Kidney (tissue), 22 donors: ENCODE measurements at places on chromosomes 3 and 15.

DNA sequence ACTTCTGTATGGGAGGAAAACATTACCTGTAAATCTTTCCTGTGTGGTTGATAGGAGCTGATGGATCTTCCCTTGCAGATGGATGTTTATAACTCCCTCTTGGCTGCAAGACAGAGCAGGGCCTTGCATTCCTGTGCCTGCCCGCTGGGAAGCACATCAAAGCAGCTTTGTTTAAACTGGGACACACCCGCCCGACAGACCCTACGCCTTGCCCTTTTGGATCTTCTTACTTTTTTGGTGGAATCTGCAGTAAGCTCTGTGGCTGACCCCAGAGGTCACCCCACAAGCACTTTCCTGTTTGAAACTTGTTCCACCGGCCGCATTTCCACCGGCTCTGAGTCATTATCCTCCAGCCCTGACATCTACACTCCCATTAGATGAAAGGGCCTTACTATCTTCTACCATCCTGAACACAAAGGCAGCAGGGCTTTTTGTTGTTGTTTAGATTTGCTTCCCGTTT, 244.1 kb upstream of the STT3B start:
- DNase-seq, result peak; percentile 56

GRCh38 chr15:55619783-55620182, 31.6 kb upstream of the PYGO1 start:
- DNase-seq, result no peak

DNA sequence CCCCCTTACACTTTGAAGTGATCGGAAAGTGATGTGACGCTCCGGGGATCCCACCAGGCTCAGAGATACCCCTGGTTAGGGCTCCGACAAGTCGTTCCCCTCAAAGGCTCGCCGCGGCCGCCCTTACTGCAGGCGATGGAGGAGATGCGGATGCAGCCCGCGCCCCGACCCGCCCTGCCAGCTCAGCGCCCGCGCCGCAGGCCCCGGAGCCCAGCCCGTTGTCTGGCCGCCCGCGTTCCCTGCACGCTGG, 228 bp downstream of the GLT8D1 start:
- no peak for DNase-seq

- no peak for DNase-seq
Measured at GRCh38 chr3:25508901-25509300, 80.8 kb downstream of the RARB start.

DNA sequence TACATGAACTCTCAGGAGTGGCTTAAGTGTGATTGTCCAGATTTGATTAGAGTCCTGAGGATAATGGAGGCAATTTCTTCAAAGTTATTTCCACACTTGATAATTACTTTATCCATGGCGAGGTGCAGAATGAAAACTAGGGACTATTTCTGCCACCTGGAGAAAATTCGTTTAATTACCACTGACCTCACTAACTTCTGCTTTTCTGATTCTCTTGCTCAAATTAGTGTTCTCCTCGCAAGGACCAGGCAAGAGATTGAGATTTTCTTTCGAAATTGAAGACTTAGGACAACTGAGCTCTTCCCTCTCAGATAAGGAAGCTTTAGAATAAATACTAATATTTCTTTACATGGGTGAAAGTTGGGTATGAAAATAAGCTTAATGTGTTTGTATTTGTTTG, 135.2 kb downstream of the RYR3 start:
- DNase-seq, result no peak

DNA sequence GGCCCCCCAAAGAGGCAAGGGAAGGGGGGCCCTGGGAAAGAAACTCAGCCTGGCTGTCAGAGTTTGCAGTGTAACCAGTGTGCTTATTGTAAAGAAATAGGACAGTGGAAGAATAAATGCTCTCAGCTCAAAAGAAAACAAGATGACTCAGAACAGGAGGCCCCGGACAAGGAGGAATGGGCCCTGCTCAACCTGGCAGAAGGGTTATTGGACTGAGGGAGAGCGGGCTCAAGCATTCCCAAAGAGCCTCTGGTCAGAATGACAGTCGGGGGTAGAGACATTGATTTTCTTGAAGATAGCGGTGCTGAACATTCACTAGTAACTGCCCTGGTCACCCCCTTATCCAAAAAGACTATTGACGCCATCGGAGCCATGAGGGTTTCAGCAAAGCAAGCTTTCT, 100.4 kb upstream of the OSBPL11 start:
- no peak for DNase-seq

DNA sequence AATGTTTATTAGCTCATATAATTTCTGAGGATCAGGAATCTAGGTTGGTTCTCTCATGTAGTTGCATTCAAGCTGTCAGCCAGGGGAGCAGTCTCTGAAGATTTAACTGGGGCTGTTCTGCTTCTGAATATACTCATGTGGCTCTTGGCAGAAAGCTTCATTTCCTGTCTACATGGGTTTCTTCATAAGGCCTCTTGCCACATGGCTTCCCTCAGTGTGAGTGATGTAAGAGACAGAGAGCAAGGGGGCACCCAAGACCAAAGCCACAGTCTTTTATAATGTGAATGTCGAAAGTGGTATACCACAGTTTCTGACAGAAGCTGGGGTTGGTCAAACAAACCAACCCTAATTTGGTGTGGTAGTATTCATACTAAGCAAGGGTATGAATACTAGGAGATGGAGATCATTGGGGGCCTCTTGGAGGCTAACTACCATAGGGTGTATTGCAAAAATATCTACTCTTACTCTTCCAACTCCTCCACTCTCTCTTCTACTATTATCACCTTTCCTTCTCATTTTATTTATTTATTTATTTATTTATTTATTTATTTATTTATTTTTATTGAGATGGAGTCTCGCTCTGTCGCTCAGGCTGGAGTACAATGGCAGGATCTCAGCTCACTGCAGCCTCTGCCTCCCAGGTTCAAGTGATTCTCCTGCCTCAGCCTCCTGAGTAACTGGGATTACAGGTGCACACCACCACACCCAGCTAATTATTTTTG, 123.8 kb downstream of the B3GALNT1 start:
- no peak for DNase-seq

DNA sequence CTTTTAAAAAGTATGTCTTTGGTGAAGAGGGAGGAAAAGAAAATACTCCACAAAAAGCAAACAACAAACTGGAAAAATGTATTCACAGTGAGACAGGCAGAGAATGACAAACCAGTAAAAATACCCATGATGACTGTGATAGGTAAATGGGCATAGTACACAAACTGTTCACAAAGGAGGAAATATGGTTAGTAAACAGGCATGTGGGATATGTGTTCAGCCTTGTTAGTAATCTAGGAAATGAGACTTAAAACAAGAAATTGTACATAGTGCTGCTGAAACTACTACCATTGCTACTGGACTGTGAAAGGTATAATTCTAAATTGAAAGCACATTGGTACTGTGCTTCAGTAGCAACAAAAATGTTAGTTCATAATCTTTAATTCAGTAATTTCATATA, 50.1 kb downstream of the UBE2E2 start:
- DNase-seq, result no peak

- no peak for DNase-seq
Measured at GRCh38 chr3:125431912-125432790, 57.0 kb upstream of the ZNF148 start.

- DNase-seq, result no peak
Measured at GRCh38 chr3:129708328-129708861, 101.9 kb upstream of the PLXND1 start.

DNA sequence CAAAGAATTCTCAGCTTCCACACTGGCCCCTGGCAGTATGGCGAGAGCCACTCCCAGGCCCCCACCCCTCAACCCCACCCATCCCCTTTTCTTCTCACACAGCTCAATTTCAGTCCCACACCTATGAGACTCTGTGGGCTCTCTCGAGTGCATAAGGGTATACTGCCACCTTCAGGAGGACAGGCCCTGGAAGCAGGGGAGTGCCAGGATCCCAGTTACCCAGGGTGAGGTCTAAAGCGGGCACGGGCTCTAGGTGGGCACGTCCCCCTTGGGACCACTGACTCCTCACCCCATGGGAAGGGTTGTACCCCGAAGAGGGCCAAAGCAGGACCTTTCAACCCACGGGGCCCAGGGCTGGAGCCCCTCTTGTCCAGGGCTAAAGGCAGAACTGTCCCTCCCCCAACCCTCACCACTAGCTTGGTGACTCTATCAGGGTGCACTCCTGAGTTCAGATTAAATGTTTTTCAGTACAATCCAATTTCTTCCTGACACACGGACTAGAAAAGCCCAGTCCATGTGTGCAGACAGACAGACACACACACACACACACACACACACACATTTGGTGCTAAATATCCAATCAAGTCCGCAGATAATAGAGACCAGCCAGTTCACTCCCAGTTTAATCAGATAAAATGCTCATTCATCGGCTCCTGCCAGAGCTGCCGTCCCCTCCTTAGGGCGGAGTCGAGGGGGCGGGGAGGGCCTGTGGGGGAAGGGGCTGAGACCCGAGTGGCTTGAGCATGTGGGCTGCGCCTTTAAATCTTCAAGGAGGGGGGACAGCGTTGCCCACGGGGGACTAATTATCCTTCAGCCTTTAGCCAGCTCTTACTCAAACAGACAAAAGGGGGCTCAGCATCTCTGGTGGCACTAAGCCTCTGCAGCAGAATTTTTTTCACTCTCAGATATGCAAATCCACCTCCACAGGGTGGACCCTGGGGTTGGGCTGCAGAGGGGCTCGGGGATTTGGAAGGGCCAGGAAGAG, 59.3 kb downstream of the CYP11A1 start:
- no peak for DNase-seq

DNA sequence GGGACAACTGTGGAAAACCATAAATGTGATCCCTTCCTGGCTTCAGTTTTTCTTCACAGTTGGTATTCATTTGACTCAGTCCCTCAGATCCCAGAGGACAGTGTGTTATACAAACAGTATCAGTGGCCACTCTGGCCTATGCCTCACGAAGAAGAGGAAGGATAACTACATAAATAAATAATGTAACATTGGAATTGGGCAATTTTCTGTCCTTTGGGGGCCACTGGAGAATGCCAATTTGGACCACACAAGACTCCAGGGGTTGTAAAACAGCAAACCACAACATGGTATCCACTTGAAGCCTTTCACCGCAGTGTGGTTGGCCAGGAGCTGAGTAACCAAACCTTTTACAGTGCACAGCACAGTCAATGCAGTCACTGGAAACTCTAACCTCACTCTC, 1077.0 kb downstream of the ROBO2 start:
- DNase-seq, result no peak

GRCh38 chr3:195512798-195513345, 30.3 kb downstream of the PPP1R2 start:
- no peak for DNase-seq

DNA sequence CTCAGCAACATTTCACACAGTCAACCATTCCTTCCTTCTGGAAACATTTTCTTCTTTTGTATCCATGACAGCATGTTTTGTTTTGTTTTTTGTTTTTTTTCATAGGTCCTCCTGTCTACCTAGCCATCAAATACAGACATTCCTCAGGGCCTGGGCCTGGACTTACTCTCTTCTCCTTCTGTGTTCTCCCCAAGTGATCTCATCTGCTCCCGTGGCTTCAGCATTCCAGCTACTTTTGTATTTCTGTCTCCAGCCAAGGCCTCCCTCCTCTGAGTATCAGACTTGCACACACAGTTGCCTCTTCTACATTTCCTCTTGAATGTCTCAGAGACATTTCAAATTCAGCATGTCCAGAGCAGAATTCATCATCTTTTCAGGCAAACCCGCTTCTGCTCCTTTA, 82.4 kb downstream of the HCN4 start:
- no peak for DNase-seq

DNA sequence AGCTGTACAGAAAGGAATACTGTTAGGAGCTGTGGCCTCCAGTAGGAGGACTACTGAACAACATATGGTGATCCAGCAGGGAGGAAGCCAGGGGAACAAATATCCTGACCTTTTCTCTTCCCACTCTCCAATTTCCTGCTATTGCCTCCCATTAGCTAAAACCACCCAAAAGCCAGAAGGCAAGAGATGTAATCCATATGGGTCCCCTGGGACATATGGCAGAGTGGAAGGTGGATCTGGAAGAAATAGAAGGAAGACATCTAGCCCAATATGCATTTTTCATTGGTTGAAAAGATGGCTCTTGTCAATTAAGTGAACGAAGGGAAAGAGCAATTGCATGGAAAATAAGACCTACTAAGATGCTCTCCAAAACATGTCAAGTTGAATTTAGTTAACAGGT, 167.2 kb downstream of the CNTN3 start:
- DNase-seq, result no peak

DNA sequence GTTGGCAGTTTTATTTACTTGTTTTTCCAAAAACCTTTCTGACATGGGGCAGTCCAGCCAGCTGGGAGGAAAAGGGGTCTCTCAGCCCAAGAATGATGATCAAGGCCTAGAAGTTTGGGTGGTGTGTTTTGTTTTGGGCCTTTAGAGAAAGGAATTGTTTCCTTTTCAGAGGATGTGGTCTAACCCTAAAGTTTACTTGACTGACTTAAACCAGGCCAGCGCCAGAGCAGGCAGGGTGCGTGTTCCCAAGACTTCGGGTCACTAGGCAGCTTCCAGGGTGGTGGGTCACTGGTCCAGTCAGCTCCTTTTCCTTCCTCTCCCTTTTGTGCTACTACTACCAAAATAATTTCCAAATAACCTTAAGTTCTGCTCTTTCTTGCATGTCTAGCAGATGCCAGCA, 4.9 kb downstream of the FLNB start:
- no peak for DNase-seq

DNA sequence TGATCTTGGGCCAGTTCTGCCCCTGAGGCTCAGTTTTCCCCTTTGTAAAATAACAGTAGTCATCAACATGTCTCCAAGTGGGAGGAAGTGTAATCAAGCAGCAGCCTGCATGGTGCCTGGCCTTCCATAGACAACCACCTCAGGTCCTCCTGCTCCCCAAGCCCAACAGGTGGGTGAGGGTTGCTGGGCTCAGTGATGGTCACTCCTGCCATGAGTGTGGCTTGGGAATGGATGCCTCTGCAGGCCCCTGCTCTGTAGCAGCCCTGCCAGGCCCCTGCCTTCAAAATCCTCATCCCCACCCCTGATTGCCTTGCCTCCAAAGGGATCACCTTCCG, 59.1 kb upstream of the SLC6A1 start:
- DNase-seq, result no peak

GRCh38 chr3:196691386-196691785, 20.7 kb downstream of the CEP19 start:
- no peak for DNase-seq

- DNase-seq, result no peak
Measured at GRCh38 chr3:106675451-106675850, 701.8 kb upstream of the CCDC54 start.

DNA sequence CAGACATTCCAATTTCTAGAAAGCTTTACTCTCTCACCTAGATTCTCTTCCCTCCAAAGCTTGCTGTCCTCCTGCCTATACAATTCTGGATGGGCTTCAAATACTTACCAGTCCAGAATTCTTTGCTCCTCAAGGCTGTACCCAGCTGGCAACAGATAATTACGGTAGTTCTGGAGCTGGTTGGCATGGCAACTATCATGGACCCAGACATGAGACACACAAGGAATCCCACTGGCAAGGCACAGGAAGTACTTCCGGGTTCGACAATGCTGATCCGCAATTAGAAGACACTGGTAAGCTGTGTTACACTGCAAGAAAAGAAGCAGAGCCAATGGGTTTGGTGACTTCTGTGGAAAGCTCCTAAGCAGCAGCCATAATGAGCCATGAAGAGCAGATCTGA, 37.9 kb downstream of the TUBGCP4 start:
- no peak for DNase-seq
